ENCODE measurements at places on chromosomes 2 and 18.

- DNase-seq: no peak
Observed at GRCh38 chr2:45705233-45705632, 53.8 kb downstream of the PRKCE start.

DNA sequence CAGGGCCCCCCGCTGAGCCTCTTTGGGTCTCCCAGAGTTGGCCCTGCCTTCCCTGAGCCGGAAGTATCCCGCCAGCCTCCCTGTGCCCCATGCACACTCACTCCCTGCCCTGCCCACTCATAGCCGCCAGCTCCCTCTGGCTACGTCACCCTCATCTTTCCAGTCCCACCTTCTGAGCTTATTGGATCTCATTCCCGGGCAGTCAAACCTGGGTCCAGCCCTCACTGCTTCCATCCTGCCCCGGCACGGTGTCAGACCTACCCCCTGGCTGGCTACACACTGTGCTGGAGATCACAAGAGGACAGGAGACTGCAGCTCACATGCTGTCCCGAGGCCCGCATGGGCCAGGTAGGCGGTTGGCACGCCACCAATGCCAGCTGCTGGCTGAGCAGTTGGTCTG is 147.2 kb downstream of the ASB1 start:
- DNase-seq: peak; percentile 58

DNA sequence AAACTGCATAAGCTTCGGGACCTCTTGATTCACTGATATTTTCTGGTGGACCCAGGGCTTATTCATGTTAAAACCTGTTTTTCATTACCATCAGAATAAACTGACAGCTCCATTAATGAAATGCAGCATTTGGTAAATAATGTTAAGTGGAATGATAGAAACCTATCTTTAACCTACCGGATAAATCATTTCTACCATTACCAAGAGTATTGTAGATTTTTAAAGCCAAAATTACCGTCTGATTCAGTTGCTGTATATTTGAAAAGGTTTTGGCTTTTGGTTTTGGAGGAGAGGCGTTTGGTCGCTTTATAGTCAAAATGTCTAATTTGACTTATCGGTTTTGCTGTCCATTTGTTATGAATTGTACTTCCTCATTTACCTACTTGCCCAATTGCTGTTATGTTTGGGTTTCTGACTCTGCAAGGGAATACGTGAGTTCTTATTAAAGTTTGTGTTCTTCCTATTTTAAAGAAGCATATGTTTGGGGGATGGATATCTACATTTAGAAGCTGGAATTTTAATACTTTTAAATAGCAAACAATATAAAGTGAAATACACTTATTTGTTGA is 1.0 kb upstream of the CUL3 start:
- DNase-seq: no peak

- peak; percentile 99 for DNase-seq
Observed at GRCh38 chr2:676647-677055, 555 bp downstream of the TMEM18 start.

DNA sequence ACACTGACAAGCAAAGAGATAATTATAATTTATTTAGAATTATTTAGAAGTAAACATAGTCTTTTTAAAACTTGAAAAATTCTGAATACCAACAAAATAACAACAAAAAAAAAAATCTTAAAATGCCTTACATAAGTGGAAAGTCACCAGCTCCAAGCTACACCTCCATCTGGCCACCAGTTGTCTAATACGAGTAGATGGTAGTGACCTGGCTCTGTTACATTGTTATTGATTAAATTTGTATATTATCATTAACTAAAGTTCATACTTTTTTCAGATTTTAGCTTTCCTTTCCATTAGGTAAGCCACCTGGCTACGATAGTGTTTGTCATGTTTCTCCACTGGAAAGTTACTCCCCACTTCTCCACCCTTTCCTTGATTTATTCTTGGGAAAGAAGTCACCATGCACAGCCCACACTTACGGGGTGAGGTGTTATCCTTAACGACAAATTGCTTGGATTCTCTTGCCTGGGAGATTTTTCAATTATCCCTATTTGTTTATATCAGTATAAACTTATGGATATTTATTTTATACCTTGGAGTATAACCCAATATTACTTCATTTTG is 464.5 kb upstream of the CHAC2 start:
- no peak for DNase-seq

- no peak for DNase-seq
Observed at GRCh38 chr2:203580844-203581243, 45.7 kb upstream of the RAPH1 start.

- DNase-seq: no peak
Observed at GRCh38 chr2:169001116-169001815, 29.9 kb downstream of the ABCB11 start.

DNA sequence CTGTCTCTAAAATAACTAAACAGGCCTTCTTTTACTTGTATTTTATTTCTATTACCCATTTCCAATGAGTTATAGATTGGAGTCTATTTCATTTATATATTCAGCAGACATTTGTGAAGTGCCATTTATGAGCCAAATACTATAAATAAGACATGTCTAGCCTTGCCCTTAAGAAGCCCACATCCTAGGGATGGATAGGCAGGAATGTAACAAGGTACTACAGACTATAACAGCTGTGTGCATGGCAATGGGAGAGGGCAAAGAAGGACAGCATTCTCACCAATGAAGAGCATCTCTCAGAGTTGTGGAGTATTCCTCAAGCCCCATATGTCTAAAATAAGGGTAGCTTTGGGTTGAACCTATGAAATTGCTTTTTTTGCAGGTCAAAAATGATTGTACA is 161.9 kb upstream of the RASGRP3 start:
- no peak for DNase-seq

GRCh38 chr2:235350234-235350633 is 143.6 kb upstream of the AGAP1 start:
- no peak for DNase-seq

DNA sequence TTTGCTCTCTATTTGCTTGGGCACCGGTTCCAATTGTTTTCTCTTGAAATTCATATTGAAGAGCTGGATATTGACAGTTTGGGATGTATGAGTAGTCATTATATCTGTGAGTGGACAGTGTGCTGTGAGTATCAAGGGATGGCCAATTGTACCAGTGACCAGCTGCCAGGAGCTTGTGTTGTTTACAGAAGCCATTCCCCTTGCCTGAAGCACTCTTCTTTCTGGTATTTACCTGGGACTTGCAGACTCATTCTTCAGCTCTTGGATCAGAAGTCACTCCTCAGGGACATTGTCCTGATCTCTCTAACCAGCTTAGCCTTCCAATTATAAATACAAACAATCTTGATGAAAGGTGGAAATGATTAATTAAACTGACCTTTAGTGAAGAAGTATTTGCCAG is 438.3 kb upstream of the LRATD1 start:
- DNase-seq: no peak

GRCh38 chr2:226795281-226796011 is 4.2 kb downstream of the IRS1 start:
- DNase-seq: no peak

DNA sequence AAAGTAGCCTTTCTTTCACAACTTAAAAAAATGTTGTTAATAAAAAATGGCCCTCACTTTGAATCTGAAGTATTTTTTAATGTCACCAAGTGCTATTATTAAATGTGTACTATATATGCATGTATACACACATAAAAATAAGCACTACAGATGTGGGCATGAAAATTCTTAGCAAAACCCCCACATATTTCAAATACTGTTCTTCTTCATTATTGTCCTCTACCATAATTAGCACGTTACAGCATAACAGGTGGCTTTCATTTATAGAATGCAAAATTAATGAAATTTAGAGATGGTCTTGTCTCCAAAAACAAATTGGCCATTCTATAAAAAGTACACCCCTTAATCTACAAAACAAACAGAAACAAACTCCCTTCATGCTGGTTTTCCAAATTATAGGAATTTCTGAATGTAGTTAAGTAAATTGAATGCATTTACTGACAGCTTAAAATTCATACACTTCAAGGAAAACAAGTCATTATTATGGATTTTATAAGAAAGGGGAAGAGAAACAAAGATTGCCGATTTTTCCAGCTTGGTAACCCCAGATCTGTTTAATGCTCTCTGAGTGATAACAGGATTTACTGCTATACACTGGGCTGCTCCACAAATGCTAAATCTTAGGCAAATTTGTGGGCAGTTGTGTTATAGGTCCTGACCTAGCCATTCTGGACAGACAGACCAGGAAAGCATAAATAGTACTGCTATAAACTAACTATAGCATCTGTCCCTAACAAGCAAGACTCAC is 67.2 kb downstream of the SPRED2 start:
- DNase-seq: no peak

DNA sequence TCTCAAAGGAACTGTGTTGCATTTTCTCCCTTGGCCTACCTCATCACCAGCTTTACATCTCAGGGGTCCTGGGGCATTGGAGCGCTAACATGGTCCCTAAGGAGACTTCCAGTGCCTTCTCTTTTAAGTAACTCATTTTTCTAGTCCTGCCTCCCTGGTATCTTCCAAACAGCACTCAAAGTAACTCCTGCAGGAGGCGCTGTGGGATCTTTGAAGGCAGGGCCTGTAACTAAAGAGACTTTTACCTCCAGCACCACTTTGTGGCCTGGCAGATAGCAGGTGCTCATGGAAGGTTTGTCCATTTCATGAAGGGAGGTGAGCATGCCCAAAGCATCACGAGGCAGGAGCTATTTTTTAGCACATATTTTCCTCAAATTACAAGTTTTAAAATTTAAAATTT is 411.0 kb upstream of the GYPC start:
- DNase-seq: no peak

DNA sequence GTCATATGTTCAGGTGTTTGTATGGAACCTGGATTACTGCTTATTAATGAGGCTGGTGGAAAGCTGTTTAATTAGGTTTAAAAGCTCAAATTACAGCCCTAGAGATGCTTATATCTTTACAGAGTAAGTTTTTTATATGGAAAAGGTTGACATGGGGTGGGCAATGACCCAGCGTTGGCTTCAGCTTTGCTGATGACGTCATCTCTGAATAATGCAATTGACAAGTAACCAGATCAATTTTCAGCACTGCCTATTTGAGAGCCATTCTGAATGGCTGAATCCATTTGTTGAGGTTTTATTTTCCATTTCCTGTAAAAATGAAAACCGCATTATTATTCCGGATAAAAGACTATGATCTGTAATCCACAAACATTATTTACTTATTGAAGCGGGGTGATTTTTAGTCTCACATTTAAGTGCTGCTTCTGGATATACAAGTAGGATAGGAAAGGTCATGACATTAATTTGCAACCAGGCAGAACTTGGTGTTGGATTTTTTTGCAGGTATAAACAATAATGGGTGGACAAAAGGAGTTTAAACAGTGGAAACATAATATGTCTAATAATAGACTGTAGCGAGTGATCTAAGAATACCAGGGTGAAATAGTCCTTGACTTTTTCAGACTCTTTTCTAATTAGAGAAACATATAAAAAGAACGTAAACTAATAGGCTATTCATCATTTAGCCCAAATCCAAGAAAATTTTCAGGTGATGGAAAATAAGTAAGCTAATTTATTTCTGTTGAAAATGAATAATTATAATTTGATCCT is 2.7 kb downstream of the PPP1R1C start:
- no peak for DNase-seq

- DNase-seq: no peak
Observed at GRCh38 chr2:220469201-220469600, 841.8 kb downstream of the SLC4A3 start.

DNA sequence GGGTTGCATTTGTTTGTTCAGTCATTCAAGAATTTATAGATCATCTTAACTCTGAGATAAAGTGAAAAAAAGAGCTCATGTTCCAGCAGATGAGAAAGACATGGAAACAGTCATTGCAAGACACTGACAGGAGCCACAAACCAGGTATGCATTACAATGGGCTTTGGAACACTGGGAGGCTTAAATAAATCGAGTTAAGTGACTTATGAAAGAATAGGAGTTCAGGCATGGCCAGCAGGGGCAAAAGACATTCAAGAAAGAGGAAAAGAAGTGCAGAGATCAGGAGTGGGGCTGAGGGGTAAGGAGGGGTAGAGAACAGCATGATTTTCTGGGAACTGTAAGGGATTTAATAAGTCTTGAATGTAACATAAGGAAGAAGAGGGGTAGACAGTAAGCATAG is 121.2 kb upstream of the EPC2 start:
- DNase-seq: no peak

DNA sequence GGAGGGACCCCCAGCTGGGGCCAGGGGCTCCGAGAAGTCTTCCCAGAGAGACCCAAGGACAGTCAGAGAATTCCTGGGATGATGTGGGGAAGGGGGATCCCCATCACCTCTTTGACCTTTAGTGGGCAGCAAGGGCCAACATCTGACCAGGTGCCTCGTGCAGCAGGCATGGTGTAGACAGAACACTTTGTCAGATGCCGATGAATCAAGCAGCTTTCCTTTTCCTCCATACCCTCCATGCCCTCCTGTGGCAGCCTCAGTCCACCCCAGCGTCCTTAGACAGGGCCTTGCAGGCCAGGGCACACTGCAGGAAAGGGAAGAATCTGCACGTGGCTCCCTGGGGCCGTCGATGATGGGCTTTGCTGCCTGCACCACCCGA is 26.3 kb downstream of the GPR55 start:
- no peak for DNase-seq

DNA sequence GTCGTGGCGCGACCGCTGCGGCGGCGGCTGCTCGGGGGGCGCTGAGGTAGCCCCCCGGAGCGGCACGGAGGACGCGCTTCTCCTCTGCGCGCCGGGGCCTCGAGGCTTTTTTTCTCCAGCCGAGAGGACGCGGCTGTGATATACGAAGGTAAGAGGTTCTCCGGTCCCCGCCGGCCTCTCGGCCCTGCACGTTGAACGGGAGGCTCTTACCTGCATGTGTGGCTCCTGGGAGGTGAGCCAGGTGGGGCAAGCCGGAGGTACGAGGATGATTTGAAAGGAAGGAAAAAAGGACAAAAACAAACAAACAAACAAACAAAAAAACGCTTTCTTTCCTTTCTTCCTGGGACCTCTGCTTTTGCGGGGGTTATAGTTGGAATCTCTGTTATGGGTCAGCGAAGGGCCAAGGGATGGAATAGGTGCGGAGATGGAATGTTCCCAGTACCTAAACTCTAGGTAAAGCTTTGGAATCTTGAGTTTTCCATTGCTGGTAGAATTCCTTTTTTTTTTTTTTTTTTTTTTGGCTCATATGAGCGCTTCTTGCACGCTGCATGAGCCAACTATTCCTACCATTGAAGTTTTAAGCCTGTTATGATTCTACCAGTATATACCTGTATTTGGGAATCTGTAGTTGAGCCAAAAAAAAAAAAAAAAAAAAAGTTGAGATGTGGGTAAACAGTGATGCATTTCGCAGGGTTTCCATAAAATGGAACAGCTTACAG is 674 bp downstream of the PTPN4 start:
- no peak for DNase-seq

DNA sequence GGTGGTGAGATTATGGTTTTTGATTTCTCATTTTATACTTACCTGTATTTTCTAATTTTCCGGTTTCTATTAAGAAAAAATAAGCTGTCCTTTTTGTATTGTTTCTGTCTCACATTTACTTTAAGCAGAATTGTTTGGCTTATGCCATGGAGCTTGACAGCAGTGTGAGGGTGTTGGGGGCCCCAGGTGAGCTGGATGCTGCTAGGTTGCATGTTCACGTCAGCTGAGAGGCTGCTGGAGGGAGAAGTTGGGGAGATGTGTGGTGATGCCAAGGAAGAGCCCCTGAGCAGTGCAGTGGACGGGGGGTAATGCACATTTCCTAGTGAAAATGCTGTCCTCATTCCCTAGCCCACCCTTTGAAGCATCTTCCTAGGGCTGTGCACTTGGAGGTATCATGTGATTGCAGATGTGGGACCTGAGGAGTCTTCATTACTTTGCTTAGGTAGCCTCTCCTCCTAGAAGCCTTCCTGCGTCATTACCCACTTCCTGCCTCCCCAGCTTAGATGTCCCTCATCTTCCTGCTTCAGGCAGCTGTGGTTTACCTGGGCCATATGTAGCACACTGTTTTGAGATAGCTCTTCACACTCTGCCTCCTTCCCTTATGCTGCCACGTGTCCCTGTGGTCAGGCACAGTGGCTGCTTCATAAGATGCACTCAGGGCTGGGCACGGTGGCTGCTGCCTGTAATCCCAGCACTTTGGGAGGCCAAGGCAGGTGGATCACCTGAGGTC is 16.2 kb downstream of the ATG16L1 start:
- peak; percentile 34 for DNase-seq

All from ascending aorta (tissue), 2 donors.